ENCODE measurements at places on chromosomes 1 and 21.

GRCh38 chr1:92587445-92587844 lies 100.7 kb upstream of the GFI1 start:
- no peak for DNase-seq

DNA sequence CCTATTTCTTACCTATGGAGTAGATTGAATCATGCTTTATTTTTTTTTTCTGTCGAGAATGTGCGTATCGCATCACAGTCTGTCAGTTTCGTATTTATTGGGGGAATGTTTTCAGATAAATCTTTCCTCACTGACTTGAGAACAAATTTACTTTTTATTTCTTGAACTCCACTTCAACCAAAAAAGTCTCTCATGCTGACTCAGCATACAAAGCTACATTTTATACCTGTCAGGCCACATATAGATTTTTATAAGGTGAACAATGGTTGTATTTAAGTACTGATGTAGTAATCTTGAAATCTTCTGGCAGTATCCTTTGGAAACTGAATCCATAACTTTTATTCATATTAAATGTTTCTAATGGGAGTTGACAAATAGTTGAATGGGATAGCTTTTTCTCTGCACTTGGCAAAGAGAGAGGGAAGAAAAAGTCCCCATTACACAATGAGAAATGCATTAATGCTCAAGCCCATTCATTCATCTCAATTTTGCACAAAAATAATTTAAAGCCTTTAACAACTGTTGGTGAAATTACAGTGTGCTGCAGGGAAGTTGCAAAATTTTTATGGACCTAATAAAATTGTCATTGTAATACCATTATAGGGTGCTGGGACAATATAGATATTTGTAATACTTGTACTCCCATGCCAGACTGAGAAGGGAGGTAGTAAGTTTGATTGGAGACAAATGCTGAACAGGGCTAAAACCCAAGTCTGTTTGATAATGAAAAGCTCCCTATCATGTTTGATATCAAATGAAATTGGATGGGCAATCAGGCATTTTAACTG lies 367.6 kb downstream of the HLX start:
- no peak for DNase-seq

DNA sequence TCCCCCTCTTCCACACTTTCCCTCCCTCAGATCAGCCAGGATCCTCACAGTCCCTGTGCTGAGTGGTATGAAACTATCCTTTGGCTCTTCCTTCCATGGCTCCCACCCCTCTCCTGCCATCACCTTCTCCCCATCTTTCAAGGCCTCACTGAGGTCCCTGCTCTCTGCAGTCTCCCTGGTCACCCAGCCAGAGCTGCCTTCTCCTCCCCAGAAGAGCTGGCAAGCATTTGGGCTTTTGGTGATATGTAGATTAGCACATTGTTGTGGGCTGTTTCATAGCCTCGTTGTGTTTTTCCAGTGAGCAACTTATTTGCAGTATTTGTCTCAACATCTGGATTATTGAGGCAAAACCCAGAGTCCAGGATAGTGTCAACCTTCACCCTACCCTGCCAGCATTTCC lies 2.2 kb downstream of the CSF1 start:
- no peak for DNase-seq

- no peak for DNase-seq
Measured at GRCh38 chr1:217681806-217682205, 50.7 kb downstream of the SPATA17 start.

GRCh38 chr1:25806418-25806817 lies 6.4 kb downstream of the SELENON start:
- DNase-seq = no peak

GRCh38 chr1:112798292-112798691 lies 83.2 kb upstream of the PPM1J start:
- no peak for DNase-seq

All from NCI-H345 (cell line).